ENCODE measurements at places on chromosomes 2 and 18. TPM values are rescaled to one million over a fixed set of nuclear protein-coding genes. Genes with fewer than 3 reads are reported as not detected.
A peak's percentile ranks its signal among the peaks of the same experiment; 100 is the strongest.

GFPT1 gene
- 75.4 TPM for total RNA-seq

NAGK gene
- total RNA-seq = 76.1 TPM

CENPA gene
- total RNA-seq = 1.7 TPM

- H3K27me3 ChIP-seq = no peaks in the 10 kb centered on the region
- no peaks in the 10 kb centered on the region for H3K36me3 ChIP-seq
- no peak for DNase-seq
- peaks cover 9% of the 10 kb centered on the region for H3K4me1 ChIP-seq
Observed at GRCh38 chr18:44685296-44685695, 4.6 kb downstream of the SETBP1 start.

- no peak for DNase-seq
- H3K27me3 ChIP-seq = no peaks in the 10 kb centered on the region
- no peaks in the 10 kb centered on the region for H3K4me1 ChIP-seq
- no peak overlapping the region for H3K4me3 ChIP-seq
- no peaks in the 10 kb centered on the region for H3K36me3 ChIP-seq
Observed at GRCh38 chr2:48200620-48201293, 294.5 kb upstream of the FBXO11 start.

DNA sequence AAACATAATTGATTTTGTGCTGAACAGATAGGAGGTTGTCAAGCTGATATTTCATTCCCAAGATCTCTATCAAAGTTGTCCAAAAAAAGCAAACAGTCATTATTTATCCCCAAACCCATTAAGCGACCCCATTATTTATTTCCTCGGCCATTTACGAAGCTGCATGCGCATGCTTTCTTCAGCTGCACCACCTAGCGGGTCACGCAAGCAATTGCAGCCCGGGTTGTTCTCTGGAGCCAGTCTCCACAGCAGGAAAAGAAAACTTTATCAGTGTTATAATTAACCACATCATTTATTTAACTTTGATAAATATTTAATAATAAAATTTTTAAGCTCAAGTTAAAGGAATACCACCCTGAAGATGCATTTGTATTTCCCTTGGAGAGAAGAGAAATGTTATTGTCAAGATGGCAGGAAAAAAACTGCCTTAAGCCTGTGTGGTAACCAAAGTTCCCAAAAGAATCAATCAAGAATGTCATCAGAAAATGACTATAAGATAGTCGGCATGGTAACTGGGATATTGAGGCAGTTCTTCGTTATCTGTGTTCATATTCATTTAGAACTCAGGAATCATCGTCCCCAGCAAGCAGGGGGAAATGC, 304.7 kb downstream of the FBXO15 start:
- no peaks in the 10 kb centered on the region for H3K36me3 ChIP-seq
- no peaks in the 10 kb centered on the region for H3K4me1 ChIP-seq
- H3K27me3 ChIP-seq = peaks cover 9% of the 10 kb centered on the region
- H3K27ac ChIP-seq = no peak overlapping the region

GRCh38 chr2:106534471-106534870, 47.3 kb downstream of the CD8B2 start:
- H3K27me3 ChIP-seq = no peaks in the 10 kb centered on the region
- H3K4me3 ChIP-seq = no peak overlapping the region
- no peaks in the 10 kb centered on the region for H3K36me3 ChIP-seq
- H3K4me1 ChIP-seq = no peaks in the 10 kb centered on the region
- DNase-seq = no peak

DNA sequence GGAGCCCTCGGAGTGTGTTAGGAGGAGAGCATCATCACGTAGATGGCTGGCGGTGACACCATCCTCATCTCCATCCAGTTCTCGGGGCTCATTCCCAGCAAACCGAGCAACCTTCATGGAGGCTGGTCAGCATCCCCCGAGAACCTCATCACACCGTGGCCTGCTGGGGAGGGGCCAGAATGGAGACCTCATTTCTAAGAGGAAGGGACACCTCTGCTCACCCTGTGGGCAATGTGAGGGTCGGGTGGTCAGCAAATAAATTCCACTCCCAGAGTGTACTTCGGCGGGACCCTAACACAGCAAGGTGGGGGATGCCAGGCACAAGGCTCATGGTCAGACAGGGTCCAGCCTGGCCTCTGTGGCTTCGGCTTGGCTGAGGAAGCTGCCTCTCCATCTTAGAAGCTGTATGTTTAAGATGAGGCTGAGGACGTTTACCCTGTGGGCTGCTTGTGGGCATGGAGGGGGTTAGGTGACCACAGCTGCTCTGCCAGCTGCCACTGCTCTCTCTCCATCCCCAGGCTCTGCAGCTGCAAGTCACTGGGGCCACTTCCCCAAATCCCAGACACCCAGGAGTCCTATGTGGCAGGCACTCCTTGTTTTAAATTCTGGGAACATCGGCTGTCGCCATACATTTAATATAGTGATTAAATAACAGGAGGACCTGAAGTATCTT, 56.5 kb upstream of the PXDN start:
- no peak for DNase-seq
- no peaks in the 10 kb centered on the region for H3K4me1 ChIP-seq

DNA sequence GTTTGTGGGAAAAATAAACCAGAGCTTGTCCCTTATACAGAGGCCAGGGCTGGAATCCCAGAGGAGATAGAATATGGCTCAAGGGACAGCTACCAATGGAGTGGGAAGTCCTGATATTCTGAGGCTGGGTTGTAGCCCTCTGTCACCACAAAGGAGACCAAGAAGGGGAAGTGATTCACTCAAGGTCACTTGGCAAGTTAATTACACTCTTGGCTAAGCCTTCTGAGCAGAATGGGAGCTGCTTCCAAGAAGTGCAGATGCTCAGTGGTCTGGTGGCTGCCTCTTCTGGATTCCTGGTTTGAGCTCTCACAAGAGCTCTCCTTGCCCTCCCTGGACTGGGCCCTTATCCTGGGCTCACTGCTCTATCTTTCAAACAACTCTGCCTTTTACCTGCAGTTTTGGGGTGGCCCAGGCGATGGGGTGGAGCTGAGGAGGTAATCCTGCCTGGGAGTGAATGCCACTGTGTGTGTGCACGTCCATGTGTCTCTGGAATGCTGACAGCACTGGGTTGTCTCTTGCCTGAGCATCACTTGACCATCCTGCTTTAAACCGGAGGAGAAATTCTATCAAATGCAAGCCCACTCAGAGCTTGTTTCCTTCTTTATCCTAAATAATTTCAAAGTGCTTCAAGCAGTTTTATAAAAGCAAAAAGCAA, 168.2 kb downstream of the KCNS3 start:
- H3K4me1 ChIP-seq = no peaks in the 10 kb centered on the region
- H3K4me3 ChIP-seq = no peak overlapping the region
- peaks cover 4% of the 10 kb centered on the region for H3K27me3 ChIP-seq
- no peak overlapping the region for H3K27ac ChIP-seq

DNA sequence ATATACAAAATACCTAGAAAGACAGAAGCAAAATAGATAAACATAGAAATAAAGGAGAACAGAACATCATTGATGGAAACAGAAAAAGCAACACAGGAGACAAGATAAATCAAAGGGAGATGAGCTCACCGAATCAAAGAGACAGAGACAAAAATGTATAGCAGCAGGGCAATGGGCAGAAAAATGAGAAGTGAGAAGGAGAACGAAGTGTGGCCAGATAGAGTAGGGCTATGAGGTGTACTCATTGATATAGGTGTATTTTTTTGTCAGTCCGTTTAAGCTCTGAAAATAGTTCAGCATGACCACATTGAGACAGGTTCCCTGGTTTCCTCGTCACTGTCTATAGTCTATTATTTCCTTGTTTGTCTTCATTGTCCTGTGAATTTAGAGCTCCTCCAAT, 55.1 kb downstream of the SP100 start:
- no peaks in the 10 kb centered on the region for H3K4me1 ChIP-seq
- no peak for DNase-seq
- no peaks in the 10 kb centered on the region for H3K36me3 ChIP-seq
- H3K27me3 ChIP-seq = no peaks in the 10 kb centered on the region

GRCh38 chr2:64718250-64718885, 64.7 kb upstream of the SERTAD2 start:
- H3K27me3 ChIP-seq = no peaks in the 10 kb centered on the region
- no peak overlapping the region for H3K4me3 ChIP-seq
- H3K36me3 ChIP-seq = no peaks in the 10 kb centered on the region

DNA sequence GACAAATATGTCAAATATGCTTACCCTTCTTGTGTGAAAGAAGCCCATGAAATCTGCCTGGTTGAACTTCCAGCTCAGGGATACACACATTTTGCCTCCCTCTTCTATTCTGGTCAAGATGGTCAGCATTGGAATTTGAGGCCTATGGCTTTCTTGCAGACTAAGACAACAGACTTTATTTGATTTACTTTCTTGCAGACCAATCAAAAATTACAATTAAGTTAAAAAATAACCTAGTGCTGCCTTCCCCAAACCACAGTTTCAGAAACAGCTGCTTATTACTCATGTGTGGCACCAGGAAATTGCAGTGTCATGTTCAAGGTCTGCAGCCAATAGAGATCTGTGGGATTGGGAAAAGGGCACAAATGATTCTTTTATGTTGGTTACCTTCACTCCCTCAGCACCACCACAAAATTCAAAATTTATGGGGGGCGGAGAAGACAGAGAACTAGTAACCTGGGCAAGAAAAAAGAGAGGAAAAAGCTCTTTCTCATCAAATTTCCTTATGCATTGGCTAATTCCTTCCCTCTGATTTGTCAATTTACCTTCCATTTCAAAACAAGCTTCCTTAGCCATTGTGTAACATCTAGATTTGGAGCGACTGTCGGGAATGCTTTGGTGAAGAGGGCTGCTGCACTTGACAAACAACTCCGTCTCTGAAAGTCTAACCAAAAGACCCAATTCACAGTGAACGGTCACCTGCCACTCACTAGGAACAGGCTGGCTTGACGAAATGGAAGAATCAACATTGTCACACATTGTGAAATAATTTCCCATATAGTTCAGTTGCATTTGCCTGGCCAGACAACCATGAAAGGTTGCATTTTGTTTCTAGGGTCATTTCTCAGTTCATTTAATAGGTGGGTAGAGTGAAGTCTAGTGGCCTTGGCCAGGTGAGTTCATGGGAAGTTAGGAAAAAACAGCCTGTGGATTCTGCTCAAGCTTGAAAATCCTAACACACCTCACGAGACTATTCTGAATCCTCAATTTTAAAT, 100.4 kb upstream of the FZD5 start:
- no peak overlapping the region for H3K4me3 ChIP-seq
- H3K27me3 ChIP-seq = no peaks in the 10 kb centered on the region
- H3K36me3 ChIP-seq = no peaks in the 10 kb centered on the region
- peak; percentile 39 for DNase-seq
- H3K27ac ChIP-seq = peak overlapping the region; percentile 76
- H3K4me1 ChIP-seq = peaks cover 11% of the 10 kb centered on the region

DNA sequence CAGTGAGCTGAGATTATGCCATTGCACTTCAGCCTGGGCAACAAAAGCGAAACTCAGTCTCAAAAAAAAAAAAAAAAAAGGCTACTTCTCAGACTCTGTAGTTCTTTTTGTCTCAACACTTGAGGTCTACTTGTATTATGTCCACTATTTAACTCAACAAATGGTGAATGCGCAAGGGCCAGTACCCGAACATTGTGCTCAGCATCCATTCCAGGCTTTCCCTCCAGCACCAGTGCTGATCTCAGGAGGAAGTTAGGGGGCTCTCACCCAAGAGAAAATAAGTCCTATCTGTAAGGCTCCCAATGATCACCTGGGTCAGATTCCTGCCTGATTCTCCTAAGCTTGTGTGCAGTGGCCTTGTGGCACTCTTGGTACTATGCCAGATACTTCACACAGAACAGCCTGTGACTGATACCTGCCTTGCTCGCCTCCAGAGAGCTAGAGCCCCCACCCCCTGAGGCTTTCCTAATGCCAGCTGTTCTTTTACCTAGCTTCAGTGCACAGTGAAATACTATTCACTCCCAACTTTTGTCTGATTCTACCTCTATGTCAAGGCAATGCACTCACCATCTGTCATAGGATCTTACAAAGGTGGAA, 74.9 kb downstream of the INO80D start:
- H3K4me1 ChIP-seq = no peaks in the 10 kb centered on the region
- no peak for DNase-seq
- H3K4me3 ChIP-seq = no peak overlapping the region
- no peak overlapping the region for H3K27ac ChIP-seq
- H3K36me3 ChIP-seq = no peaks in the 10 kb centered on the region

Measured in hepatocyte (in vitro differentiated cells).